ENCODE measurements at places on chromosomes 5 and 9.

GRCh38 chr9:83069651-83070050 lies 6.7 kb upstream of the RASEF start:
- DNase-seq = no peak

DNA sequence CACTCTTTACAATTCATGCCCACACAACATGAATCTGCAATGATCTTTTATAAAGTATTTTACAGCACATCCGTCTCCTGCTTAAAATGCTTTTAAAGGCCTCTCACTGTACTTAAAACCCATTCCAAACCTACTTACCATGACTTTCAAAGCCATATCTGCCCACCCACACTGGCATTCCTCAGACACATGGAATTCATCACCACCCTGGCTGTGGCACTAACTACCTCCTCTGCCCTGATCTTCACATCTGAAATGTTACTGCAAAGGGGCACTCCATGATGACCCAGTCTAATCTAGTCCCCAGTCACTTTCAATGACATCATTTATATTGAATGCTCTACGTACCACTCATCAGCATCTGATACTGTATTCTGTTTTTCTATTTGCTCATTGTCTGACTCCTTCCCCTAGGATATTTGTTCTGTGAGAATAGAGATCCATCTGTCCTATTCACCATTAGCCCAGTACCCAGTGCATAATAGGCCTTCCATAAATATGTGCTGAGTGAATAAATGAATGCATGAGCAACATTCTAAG lies 193.2 kb upstream of the KIF2A start:
- DNase-seq = no peak

DNA sequence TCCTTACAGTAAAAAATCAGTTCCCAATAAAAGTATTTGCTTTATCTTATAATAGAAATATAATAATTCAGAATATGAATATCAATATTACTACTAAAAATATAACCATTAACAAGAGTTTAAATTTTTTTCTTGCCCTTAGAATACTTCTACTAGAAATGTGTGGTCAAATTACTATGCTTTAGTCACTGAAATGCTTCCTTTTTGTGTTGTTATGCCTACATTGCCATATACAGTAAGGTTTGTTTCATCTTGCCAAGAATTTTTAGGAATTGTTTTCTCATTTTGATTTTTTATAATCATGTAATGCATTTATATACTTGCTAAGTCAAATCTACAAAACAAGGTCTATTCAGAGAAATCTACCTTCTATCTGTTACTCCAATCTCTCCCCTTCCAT lies 181.7 kb downstream of the CDK5RAP2 start:
- DNase-seq = no peak

GRCh38 chr9:78533500-78533899 lies 236.6 kb downstream of the PSAT1 start:
- DNase-seq = no peak

DNA sequence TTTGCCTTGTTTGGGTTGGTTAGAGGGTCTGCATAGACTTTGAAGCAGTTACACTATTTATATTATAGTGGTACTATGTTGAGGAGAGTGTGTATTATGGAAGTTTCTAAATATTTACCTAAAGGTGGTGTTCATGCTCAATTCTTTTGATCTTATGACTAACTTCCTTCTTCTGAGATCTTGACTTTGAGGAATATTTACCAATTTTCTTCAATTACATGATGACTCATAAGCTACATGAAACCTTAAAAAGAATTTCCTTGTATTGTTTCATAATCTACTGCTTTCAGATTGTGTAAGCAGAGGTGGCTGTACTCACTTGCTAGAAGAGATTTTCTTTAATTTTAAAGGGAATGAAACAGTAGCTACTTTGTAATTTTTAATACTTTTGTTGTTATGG lies 276.1 kb downstream of the TAF11L14 start:
- no peak for DNase-seq

- DNase-seq = no peak
Measured at GRCh38 chr5:96370976-96371375, 62.1 kb downstream of the PCSK1 start.

DNA sequence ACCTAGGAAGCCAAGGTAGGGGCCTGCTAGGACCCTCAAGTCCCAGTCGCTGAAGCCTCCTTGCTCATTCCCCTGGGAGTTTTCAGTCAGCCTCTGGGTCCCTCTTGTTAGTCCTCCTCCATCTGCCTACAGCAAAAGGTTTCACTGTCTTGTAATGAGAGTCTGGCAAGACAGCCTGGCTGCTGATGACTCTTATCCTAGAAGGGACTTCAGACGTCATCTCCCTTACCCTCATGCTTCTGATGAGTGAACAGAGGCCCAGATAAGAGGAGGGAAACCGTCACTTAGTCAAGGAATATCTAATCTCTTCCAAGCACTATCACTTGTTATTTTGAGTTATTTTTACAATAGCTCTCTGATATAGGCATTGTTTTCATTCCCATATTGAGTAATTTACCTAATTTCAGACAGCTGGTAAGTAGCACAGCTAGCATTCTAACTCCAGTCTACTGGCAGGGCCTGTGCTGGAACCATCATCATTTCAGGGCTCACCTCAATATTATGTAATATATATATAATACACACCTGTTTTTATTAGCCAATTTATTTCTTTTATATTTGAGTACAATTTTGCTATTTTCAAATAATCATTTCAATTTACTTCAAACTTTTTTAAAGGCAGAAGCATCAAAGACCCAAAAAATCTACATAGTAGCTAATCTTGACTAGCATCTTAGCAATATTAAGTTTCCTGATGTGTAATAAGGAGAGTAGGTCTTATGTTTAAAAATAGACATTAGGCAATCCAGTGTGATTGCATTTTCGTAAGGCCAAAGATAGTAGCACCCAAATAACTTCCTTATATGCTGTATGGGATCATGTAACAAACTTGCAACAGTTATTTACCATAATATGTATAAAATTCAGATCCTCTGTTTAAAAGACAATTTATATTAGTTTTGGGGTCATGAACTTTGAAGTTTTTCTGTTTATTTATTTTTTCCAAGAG lies 7.9 kb downstream of the CMYA5 start:
- no peak for DNase-seq
